ENCODE measurements at places on chromosomes 6 and 20.

- no peak for DNase-seq
Measured at GRCh38 chr6:142823256-142823902, 121.6 kb downstream of the HIVEP2 start.

DNA sequence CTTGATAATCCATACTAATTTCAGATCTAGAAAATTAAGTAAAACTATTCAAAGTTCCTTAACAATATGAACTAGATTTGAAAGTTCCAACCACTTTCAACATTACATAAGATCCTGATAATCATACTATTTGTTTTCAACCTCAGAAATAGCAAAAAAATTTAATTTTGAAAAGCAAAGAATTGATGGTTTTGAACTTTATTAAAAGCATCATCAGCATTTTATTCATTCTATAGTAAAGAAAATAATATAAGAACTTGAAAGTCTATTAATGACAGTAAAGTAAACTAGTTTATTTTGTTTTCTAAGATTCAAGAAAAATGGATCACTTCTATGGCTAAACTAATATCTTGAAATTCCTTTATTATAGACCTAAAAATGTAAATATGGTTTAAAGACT, 26.8 kb downstream of the EYS start:
- no peak for DNase-seq

DNA sequence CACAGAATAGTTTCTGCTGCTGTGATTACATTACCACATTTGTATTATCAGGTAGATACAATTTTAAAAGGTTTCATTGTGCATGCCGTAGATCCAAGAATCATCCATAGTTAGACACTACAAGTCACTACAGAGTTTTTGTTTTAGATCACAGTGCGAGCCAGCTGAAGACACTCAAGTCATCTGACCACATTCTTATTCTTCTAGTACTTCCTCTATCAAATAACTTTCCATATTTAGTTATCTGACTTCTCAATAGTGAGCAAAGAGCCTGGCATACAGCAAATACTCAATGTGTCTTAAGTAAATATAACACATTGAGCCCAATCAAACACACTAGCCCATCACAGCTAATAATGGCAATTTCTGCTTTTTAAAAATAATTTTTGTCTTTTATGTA, 195.4 kb downstream of the ASCC3 start:
- DNase-seq, result no peak

DNA sequence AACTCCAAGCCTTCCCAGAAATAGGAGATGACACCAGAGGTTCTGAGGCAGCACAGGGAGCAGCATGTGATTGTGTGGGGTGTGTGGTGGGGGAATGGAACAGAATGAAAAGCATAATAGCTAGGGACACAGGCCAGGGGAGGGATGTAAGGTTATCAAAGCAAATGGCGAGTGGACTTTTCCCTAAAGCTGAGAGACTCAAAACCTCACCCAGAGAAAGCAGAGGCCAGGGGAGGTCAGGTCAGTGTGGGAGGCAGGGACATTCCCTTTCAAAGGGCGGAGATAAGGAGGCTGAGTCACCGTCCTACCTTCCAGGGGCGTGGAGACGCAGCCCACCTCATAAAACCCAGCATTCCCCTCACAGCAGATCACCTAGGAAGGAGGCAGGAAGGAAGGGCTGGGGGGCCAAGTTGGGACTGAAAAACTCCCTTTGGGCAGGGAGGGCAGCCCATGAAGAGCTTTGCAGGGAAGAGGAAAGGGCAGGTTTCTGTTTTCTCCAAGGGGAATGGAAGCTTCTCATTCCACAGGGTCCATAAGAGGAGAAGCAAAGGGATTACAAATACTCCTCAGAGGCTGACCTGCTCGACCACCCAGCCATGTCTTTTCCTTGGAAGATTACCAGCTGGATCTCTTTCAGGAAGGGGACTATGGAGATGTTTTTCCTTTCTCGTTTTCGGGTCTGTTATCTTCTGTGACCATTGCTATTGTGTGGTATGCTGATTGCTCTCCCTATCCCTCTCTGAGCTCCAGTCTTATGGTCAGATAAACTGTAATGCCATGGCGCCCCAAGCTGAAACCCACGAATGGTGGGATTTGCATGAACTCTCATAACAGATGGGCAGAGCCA, 9.6 kb upstream of the LY6G5C start:
- no peak for DNase-seq

DNA sequence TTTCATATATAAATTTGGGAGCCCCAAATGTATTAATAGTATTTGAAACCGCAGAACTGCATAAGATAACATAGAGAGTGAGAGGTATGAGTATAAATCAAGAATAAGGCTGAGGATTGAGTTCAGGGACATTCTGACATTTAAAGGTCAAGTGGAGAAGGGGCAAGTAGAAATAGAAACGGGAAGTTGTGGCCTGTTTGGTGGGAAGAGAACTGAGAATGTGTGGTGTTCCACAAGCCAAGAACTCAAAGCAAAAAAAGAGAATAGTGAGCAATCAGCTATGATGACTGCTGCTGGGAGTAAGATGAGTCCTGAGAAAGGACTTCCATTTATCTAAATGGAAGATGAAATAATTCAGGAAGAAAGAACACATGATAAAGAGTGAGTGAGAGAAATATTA, 418.4 kb downstream of the CD109 start:
- DNase-seq, result no peak

DNA sequence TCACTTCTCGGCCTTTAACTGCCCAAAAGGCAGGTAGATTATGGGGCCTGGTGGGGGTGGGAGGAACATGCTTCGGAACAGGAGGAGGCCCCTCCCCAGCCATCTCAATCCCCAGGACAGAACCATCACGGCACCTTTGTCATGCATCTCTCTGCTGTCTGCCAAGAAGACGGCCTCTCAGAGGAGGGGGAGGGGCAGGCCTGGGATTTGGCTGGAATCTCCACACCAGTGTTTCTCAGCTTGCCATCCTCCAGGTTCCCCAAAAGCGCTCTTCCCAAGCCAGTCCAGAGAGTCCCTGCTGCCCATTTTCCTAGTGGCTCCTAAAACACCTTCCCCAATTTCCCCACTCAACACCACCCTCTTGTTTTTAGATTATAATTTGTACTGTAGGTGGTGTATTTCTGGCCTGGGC, 2.5 kb upstream of the POU5F1 start:
- DNase-seq, result no peak

- DNase-seq, result no peak
Measured at GRCh38 chr20:37407573-37408002, 61.6 kb downstream of the SRC start.

DNA sequence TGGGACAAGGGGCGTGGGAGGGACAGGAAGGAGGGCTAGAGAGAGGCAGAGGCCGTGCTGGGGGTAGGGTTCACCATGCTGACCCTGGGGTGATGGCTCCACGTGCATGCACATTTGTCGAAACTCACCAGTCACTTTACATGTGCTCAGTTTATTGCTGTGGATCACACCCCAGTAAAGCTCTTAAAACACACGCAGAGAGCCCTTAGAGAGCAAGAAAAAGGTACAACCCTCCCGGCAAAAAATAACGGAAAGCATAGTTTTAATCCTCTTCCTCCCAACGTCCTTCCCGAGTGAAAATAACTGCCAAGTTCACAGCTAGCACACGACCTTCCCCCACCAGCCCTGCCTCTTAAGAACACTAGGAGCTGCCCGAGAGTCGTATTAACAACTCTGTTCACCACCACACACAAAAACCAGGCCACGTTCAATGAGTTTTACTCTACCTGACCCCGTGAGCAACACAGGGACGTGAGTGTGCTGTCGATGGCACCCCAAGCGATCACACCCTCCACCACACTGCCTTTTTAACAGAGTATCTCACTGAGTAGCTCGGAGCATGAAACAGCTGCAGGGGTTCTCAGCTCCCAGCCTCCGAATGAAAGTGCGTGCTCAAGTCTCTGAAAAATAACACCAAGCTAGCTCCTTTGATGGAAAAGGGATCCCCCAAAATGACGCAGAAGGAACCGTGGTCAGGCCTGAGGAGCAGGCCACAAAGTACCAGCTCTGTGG, 39.7 kb downstream of the TAF4 start:
- no peak for DNase-seq

DNA sequence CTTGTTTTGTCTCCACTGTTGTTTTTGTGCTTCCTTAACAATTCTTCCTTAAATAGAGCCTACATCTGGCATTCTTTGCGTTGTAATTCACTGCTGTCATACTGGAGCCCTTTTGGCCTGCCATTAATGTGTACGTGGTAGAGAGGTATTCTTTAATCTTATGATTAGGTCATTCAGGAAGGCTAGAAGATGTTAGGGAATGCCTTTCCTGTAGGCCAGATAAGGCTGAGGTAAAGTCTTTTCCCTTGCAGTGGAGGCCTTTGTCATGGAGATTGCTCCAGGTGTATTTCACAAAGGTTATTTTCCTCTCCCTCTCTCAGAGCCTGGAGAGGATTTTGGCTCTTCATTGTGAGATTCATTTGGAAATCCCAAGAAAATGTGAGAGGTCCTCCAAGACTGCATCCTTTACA, 146.9 kb downstream of the FUT9 start:
- DNase-seq, result no peak

DNA sequence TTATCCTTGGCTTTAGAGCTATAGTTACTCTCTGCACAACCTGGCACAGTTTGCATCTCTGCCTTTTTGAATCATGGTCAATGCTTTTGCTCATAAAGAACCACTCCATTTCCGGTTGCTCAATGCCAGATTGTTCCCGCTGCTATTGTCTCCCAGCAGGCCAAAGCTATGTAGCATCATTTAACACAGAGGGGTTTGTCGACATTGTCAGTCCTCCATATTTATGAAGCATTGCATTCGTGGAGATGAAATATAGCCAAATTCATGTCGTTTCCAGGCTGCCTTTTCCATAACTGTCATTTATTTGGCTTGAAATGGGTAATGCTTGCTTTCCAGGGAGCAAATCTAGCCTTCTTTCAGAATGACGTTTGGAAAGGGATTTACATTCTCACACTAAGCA, 598.8 kb downstream of the EPHA7 start:
- no peak for DNase-seq

- DNase-seq, result no peak
Measured at GRCh38 chr20:50009521-50010454, 27.0 kb downstream of the SNAI1 start.

DNA sequence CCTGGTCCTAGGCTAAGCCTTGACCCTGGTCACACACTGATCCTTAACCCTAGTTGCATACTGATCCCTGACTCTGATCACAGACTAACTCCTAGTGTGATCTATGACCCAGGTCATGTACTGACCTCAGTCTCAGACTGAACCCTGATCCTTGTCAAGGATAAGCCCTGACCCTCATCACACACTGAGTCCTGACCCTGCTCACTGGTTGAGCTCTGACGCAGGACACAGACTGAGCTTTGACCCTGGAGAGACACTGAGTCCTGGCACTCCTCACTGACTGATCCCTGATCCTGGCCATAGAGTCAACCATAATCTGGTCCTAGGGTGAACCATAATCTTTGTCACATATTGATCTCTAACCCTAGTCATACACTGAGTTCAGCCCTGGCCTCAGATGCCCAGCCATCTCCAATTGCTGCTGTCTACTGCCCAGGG, 37.9 kb downstream of the KCNB1 start:
- no peak for DNase-seq

- no peak for DNase-seq
Measured at GRCh38 chr6:39927159-39927558, 7.1 kb downstream of the MOCS1 start.

GRCh38 chr6:1817033-1817761, 207.5 kb downstream of the FOXC1 start:
- DNase-seq, result no peak

GRCh38 chr6:36627801-36628246, 33.7 kb downstream of the SRSF3 start:
- no peak for DNase-seq

- no peak for DNase-seq
Measured at GRCh38 chr6:111297776-111298175, 185.2 kb downstream of the REV3L start.

DNA sequence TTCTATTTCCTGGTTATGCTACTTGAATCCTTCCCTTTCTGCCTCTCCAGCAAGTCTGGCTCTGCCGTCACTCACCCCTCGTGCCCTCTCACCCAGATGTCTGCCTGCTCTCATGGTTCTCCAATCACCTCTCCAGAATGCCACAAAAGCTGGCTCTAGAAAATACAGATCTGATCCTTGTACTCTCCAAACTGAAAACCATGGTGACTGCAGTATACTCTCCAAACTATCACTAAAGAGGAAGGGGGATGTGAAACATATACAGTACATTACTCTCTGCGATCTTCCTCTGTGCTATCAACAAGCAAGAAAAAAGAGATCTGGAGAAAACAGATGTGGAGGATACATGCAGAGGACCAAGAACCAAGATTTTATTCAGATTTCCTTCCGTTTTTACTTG, 91.1 kb downstream of the ATXN1 start:
- no peak for DNase-seq

DNA sequence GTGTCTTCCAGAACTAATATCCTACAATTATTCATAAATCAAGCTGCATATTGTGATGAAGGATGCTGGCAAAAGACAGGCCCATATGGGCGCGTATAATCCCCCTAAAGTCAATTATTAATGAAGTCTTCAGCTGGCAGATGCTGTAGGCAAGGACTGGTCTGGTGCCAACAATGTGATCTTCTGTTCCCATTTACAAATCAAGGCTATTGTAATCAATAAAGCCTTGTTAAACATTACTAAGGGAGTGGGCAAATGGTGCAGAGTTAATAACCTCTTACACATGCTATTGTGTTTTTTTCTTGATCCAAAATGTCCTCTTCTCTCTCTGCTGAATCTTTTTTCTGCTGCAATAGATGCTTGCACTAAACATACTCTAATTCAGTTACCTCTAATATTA, 119.0 kb downstream of the ALDH8A1 start:
- DNase-seq, result no peak

DNA sequence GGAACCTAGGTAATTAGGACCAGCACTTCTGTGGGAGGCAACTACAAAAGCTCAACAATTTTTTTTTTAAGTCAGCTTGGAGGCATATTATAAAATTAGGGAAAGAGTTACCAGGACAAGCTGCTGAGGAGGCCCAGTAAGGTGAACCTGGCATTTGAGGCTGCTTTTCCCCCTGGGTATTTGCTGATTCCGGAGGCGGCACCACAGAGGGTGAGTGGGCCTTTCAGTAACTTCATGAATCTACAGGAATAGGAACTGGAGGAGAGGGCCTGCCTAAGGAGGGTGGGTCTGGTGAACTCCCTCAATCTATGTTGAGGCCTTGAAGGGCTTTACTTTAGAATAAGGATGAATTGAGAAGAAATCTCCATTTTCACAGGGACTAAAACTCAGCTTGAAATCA, 14.6 kb downstream of the TSPYL4 start:
- no peak for DNase-seq

Data from stimulated activated CD8-positive, alpha-beta memory T cell treated with anti-CD3 and anti-CD28 coated beads, Interleukin-15, amount 100 ng/mL, for 24 hours (primary cell).